Hematopoietic multipotent progenitor cell (in vitro differentiated cells): ENCODE measurements at places on chromosomes 4 and X. TPM values are rescaled to one million over a fixed set of nuclear protein-coding genes. Genes with fewer than 3 reads are reported as not detected.

Gene DMP1
- total RNA-seq = not detected

Gene MAP3K15
- 0.27 TPM for total RNA-seq

Gene TBC1D1
- 75.4 TPM for total RNA-seq

Gene C4orf36
- 0.54 TPM for total RNA-seq

Gene CXCL3
- 5.7 TPM for total RNA-seq

Gene SPANXN1
- total RNA-seq = not detected

Gene PCSK1N
- 1.1 TPM for total RNA-seq

Gene RHOXF1
- not detected for total RNA-seq

Gene MAGEE1
- total RNA-seq = 2.4 TPM

Gene MSANTD1
- 2.2 TPM for total RNA-seq

Gene FOXP3
- under 0.01 TPM for total RNA-seq

Gene WDFY3
- 12.9 TPM for total RNA-seq

Gene KLF8
- total RNA-seq = 4.0 TPM

Gene PDLIM3
- under 0.01 TPM for total RNA-seq

Gene MAGEA1
- total RNA-seq = not detected

Gene MAOB
- total RNA-seq = under 0.01 TPM

Gene HELT
- total RNA-seq = not detected

Gene VEGFC
- total RNA-seq = not detected

Gene NAP1L5
- 3.5 TPM for total RNA-seq

Gene CT83
- not detected for total RNA-seq

Gene TMEM144
- 9.2 TPM for total RNA-seq

Gene MAGEB2
- not detected for total RNA-seq

Gene TCP11X2
- total RNA-seq = not detected

Gene SPANXD
- total RNA-seq = not detected

Gene RTL3
- not detected for total RNA-seq

Gene FREM3
- 0.27 TPM for total RNA-seq

Gene PNMA6A
- 4.6 TPM for total RNA-seq

Gene GC
- total RNA-seq = not detected

Gene TENM3
- not detected for total RNA-seq

Gene BEND2
- total RNA-seq = under 0.01 TPM

Gene COL4A6
- total RNA-seq = not detected

Gene AKAP14
- total RNA-seq = not detected

Gene FRG2
- not detected for total RNA-seq

Gene TCEAL2
- 0.27 TPM for total RNA-seq
